ENCODE measurements at places on chromosomes 2 and 18.

- DNase-seq, result no peak
Measured at GRCh38 chr2:63569740-63570139, 18.5 kb downstream of the WDPCP start.

GRCh38 chr2:144201126-144201525 lies 318.8 kb downstream of the ZEB2 start:
- peak; percentile 13 for DNase-seq

DNA sequence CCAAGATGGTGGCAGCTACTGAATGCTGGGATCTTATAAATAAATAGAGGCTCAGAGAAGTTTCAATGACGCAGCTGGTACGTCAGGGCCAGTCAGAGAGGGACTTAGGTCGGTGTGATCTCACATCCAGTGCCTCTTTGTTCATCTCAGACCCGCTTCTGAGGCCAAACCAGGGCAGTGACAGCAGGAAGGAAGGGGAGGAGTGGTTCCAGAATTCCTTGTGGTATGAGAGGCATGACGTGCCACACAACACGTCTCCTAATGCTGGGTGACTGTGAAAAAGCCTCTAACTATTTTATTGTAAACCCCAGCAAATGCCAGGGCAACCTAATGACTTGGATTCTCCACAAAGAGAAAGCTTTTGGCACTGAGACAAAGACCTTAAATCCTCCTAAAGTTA lies 423.3 kb downstream of the LPIN1 start:
- DNase-seq, result no peak

DNA sequence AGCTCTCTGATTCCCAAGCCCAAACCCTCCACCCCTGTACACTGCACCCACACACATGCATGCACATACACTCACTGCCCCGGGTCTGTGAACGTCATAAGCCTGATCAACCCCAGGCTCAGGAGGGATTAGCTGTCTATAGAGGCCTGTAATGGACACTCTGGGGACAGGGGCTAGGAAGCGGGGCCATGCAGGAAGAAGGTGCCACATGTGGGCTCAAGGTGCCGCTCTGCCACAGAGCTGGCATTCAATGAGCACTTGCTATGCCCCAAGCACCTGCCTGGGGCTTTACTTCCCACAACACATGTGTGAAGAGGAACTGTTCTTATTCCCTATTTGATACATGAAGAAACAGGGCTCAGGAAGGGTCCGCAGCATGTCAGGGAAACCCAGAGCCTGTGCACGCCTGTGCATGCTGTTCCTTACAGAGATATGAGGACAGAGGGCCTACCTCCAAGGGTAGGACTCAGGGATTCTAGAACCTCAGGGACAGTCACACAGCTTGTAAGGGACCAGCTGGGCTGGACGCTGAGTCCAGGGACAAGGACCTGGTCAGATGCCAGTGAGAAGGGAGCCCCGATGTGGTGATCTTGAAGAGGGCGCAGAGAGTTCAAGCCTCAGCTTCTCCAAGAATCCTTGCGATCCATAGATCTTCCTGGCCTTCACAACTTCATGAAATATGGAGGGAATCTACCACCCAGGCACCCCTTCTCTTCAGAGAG lies 5.0 kb downstream of the BIN1 start:
- DNase-seq, result no peak

GRCh38 chr2:235677276-235677788 lies 183.5 kb downstream of the AGAP1 start:
- no peak for DNase-seq

DNA sequence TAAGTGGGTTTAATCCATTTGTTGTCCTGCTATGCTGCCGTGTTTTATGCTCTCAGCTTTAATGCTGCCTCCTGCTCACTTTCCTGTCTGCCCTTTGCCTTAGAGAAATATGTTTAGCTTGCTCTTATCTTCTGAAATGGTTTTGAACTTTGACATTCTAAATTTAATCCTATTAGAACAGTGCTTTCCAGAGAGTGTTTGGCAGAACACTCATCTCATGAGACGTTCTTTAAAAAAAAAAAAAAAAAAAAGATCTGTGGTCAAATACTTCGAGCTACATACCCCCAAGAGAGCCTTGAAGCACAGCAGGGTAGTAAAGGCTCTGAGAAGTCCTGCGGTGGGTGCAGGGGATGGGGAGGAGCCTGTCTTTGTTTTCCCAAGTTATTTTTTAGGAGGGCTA lies 161.3 kb downstream of the SPP2 start:
- no peak for DNase-seq

- DNase-seq, result no peak
Measured at GRCh38 chr2:69804416-69804815, 25.0 kb upstream of the GMCL1 start.

DNA sequence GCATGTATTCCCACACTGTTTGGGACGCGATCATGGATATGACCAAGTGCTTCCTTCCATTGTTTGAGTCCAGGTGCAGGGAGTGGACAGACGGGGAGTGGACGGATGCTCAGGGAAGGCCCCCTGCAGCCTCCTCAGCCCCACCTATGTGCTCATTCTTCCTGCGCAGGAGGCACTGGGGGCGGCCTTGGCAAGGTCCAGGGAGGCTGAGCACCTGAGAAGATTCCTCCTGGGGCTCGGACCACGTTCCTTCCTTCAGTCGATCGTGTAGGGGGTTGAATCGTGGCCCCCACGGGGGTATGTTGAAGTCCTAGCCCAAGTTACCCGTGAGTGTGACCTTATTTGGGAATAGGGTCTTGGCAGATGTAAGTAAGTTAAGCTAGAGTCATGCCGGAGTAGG lies 60.4 kb downstream of the ASB1 start:
- DNase-seq, result no peak

DNA sequence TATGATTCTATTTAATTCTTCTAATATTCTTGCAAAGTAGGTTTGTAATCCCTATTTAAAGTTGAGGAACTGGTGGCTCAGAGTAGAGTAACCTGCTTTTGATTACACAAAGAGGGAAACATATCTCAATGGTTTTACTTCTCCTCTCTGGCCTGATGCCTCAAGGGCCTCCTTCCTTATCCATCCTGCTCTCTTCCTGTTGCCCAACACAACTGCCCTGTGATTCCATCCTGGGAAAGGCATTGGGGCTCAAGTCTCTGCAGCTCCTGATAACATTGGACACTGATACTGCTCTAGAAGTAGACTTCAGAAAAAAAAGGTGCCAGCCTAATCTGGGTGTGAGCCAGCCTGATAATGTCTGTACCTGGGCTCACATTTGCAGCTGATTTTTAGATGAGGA lies 75.8 kb downstream of the RDH14 start:
- DNase-seq, result no peak

DNA sequence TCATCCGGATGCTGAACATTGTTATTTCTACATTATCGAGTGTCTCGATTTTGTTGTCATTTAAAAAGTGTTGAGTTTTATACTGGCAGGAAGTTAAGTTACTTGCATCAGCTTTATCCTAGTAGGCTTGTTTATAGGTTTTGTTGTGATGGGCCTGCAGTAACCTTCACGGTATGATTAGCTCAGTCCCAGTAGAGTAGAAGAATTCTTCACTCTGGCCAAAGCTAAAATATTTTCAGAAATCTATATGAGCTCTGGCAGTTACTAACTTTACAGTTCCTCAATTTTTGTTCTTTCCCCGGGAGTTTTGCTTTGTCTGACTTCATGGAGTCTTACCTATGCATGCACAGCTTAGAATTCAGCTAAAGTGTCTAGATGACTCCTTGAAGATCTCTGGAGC lies 294.9 kb downstream of the NAPG start:
- DNase-seq, result no peak

DNA sequence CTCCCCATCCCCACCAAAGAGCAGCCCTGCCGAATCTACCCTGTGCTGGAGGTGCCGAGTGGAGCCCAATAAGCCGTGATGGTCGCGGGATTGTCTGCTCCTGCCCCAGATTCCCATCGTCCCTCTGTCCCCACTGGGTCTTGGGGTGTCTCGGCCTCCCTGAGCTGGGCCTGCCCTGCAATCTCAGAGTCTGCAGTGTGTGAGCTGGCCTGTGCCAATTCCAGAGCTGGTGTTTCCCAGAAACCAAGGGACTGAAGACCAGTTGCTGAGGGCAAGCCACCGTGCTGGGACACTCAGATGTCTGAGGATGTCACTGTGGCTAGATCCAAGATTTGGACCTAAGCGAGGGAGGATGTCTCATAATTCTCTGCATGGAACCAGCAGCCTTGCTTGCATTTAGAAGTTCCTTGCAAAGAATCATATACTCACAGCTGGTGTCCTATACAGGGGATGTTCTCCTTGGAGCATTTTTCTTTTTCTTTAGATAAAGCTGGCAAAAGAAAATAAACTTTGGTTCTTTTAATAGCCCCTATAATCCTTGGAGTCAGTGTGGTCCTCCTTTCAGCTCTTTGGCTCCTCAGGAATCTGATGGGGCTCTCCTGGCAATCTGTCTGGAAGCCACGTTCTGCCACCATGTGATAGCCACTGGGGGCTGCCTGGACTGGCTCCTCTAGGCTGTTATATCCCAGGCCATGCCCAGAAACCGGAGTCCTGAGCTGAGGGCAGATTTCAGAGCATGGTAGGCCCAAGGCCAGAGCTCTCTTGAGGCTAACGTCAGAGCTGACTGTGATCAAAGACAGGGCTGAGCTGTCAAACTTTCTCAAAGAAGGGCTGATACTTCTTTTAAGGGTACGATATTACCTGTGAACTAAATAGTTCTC lies 140.1 kb upstream of the HAAO start:
- no peak for DNase-seq

DNA sequence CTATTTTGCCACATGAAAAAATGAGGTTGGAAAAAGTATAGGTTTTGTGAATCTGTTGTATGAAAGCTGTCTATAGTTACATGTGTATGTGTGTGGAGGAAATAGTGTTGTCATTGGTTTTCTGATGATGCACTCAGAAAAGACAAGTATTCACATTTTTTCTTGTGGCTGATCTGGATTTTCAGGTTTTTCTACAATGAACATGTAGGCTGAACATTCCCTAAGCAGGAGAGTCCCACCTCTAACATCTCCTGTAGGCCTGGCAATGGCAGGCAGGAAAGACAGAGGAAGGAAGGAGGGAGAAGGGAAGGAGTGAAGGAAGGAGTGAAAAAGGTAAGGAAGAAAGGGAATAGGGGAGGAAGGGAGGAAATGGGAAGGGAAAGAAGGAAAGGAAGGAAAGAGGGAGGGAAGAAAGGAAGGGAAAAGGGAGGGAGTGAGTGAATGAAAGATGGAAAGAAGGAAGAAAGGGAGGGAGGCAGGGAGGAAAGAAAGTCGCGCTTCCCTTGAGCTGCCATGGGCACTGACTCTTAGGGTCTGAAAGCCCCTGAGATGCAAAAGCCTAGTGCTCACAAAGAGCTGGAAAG lies 495 bp upstream of the IL36RN start:
- no peak for DNase-seq

- peak; percentile 87 for DNase-seq
Measured at GRCh38 chr2:98356729-98357128, 10.5 kb downstream of the CNGA3 start.

GRCh38 chr18:28174181-28174905 lies 2.6 kb downstream of the CDH2 start:
- no peak for DNase-seq

GRCh38 chr2:232886176-232886575 lies 16.1 kb downstream of the SNORC start:
- DNase-seq, result no peak
